Central memory CD8-positive, alpha-beta T cell (primary cell): ENCODE measurements at places on chromosomes 1 and 21.

DNA sequence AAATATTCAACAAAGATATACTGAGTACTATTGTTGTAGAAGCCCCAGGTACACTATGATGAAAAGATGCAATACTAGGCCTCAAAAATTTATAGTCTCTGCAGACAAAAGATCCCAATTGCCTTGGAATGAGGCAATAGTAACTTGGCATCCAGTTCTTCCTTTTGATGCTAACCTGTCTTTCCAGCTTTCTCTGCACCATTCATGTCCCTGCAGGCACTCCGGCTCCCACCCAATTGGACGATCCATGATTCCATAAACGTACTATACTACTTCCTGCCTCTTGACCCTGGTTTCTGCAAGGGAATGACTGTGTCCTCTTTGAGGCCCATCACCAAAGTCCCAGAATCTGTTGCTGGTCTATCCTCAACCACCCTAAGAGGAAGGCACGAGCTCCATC, 8.0 kb upstream of the TAGLN2 start:
- no peak for DNase-seq

DNA sequence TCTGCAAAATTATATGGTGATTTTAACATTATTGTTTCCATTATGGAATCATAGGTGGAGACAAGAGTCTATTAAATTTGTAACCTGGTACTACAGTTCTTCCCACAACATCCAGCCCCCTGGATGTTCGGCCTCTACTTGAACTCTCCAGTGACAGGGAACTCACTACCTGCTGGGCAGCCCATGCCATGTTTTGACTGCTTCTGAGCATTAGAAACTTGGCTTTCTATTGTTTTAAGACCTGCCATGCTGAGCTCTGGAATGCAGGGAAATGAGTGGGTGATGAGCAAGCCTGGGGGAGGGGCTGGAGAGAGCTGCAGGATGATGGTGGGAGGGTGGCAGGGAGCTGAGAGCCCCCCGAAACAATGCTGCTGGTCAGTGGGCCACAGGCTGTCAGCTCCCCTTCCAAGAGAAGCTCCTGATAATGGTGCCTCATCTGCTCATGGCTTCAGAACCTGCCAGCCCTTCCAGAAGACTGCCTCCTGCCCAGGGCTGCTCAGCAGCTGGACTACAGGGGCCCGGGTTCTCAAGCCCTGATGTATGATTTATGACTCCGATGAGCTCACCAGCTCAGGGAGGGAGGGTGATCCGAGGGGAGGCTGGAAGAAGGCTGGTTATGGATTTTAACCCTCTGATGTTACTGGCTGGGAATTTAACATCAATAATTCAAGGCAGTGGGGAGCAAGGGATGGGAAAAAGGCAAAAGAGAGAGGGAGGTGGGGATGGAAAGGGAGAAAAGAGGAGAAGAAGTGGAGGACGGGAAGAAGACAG, 205.0 kb downstream of the HIVEP3 start:
- DNase-seq: no peak

- DNase-seq: no peak
Measured at GRCh38 chr1:210647406-210648333, 319.0 kb downstream of the HHAT start.

GRCh38 chr1:91402023-91402422, 2.6 kb downstream of the HFM1 start:
- no peak for DNase-seq

GRCh38 chr1:115473986-115474565, 136.0 kb upstream of the NGF start:
- no peak for DNase-seq

DNA sequence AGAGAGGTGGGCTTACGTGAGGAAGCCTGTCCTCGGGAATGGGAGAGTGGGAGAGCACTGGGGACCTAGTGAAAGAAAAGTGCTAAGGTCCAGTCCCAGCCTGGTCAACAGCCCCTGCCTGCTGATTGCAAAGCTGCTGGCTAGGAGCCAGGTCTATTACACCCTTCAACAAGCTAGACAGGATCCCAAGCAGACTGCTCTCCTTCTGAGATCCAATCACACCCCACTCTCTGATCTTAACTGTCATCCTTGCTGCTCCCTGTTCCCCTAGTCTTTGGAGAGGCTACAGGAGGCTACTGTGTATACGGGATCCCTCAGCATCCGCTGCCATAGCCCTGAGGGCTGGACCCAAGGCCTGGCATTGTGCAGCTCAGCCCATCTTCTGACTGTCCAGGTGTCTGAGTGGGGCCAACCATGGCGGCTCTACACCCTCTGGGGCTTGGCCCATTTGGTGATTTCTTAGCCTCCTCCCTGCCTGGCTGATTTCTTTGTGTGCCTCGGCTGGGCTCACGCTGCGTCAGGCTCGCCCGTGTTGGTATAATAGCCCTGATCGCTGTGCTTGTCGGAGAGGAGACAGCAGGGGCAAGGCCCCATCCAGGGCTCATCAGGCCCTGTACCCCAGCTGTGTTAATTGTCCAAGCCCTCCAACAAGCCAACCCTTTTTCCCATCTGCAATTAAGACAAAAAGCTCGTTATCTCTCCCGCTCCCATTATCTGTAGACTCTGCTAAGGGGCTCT, 43.9 kb downstream of the NAV1 start:
- DNase-seq: no peak

GRCh38 chr1:169018751-169019150, 87.7 kb upstream of the ATP1B1 start:
- no peak for DNase-seq

DNA sequence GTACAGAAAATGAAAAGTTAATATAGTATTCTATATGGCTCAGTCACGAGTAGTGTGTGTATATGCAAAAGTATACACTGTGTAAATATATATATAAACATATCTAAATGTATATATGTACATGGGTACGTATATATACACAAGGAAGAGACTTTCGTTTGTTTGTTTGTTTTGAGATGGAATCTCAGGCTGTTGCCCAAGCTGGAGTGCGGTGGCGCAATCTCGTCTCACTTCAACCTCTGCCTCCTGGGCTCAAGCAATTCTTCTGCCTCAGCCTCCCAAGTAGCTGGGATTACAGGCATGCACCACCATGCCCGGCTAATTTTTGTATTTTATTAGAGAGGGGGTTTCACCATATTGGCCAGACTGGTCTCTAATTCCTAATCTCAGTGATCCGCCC, 16.4 kb downstream of the IL12RB2 start:
- no peak for DNase-seq

DNA sequence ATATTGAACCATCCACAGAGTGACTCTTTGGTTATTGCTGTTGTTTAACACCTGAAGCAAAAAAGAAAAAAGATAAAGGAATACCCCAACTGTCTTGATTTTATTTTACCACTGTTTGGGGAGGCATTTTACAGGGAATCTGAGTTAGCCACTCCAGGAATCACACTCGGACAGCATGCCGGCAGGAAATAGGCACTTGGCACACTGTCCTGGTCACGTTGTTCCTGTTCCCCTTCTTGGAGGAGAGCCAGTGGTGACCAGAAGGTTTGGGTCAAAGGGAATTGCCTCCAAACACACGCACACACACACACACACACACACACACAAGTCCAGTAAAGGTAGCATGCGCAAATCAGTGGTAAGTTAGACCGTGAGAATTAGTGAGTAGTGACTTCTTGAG, 13.8 kb downstream of the RGS4 start:
- no peak for DNase-seq

DNA sequence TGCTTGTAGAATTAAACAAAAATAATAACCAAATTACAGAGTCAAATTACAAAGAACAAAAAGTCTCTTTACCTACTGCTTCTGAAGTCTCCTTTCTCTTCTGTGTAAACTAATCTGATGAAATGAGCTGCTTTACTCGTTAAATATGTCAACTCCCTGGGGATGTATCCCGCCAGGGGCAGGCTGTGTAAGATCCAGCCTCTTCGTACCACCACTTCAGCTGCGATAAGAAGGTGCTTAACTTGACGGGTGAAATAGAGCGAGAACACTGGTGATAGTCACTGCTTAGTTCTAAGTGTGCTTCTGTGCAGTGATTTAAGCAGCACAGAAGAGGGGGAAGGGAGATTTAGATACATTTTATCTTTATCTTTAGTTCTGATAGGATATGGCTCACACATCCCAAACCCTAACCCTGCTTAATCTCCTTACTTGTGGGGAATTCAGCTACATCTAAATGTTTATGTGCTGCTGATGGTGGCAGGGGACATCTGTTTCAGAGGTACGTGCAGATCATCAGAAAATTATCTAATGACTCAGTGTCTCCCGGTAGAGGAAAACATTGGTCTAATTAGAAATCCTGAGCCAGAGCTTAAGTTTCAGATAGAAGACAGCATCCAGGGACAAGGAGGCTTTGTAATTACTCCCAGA, 46.0 kb downstream of the RHOU start:
- DNase-seq: no peak

GRCh38 chr21:46154155-46154954, 1.0 kb downstream of the FTCD start:
- no peak for DNase-seq

DNA sequence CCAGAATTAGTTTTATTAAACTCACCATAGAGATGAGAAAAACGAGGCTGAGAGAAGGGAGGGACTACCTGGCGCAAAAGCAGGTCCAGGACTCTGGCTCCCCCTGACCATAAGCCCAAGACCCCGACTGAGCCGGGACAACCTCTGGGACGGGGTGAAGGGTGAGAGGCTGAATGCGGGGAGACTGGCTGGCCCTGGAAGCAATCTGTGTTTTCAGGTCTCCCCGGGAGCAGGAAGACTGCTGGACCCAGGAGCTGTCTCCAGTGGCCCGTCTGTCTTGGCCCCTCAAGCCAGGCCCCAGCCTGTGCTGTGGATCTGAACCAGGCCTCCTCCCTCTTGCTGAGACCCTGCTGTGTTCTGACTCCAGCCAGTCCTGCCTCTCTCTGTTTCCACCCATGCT, 240.8 kb downstream of the TRABD2B start:
- DNase-seq: no peak

DNA sequence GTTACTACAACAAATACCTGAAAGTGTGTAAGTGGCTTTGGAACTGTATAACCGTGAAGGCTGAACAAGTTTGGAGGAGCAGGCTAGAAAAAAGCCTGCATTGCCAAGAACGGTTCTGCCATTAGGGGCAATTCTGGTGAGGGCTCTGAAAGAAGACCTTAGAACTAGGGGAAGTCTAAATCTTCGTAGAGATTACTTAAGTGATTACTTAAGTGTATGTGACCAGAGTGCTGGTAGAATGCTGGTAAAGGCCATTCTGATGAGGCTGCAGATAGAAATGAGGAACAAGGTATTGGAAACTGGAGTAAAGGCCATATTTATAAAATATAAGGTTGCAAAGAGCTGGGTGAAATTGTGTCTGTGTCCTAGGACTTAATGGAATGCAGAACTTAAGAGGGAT, 158.0 kb downstream of the CLIC6 start:
- no peak for DNase-seq

GRCh38 chr1:167291539-167292185, 71.0 kb downstream of the POU2F1 start:
- DNase-seq: no peak

GRCh38 chr1:80533093-80533492, 1267.6 kb upstream of the ADGRL2 start:
- DNase-seq: no peak

- no peak for DNase-seq
Measured at GRCh38 chr1:242467556-242468145, 56.8 kb downstream of the PLD5 start.

DNA sequence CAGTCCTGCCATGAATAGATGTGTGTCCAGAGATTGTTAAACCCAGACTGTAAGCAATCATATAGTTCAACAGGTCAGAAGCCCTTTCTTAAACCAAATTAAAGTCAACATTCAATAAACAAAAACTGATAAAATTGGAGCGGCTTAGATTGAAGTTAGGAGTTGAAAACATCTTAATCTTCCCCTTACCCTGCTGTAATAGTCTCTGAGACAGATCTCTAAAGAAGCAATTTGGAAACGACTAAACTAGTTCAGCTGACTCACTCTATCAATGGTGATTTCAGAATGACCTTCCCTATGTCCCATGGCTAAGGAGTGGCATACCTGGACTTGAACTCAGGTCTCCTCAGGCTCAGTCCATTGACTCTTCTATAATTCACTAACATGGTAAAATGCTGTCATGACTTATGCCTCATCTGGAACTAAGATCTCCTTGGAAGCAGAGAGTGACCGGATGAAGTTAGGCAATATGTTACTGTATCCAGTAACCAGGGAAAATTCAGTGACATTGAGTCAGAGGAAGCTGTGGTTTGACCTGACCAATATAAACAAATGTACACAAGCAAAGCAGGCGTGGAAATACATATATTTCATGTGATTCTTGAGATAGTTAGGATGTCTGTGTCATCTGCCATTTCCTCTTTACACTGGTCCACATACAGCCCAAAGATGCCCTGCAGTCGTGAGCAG, 30.1 kb downstream of the SGIP1 start:
- DNase-seq: no peak

- DNase-seq: no peak
Measured at GRCh38 chr1:36175137-36176095, 19.5 kb downstream of the MAP7D1 start.

GRCh38 chr1:23483321-23484252, at the start of gene ASAP3:
TSS of gene ASAP3 (minus strand) at chr1:23484179. CDS start at chr1:23484133, 46 bp downstream.
- DNase-seq: no peak

DNA sequence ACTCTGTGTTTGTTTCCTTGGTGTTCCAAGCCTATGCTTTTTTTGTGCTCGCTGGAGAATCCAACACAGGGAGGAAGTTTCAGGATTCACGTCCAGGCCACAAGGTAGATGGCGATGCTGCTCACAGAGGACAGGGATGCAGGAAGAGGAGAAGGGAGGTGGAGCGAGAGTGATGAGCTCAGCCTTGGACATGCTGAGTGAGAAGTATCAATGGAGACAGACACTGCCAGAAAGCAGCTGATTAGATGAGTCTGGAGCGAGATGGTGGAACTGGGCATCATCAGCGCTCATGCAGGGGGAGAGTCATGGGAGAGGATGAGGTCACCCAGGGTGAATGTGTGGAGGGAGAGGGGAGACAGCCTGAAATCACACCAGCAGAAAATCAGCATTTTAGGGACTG, 110.0 kb downstream of the GLUL start:
- no peak for DNase-seq
